ENCODE measurements at places on chromosomes 3 and 15.

GRCh38 chr3:68793759-68794701, 138.3 kb downstream of the TAFA4 start:
- DNase-seq, result no peak

- no peak for DNase-seq
These were observed 130.4 kb downstream of the FEZF2 start for GRCh38 chr3:62242831-62243509.

- DNase-seq, result no peak
These were observed 169.0 kb downstream of the OPA1 start for GRCh38 chr3:193761969-193762368.

GRCh38 chr3:187256051-187256616, 35.4 kb downstream of the MASP1 start:
- no peak for DNase-seq

- no peak for DNase-seq
These were observed 39.7 kb downstream of the KLHL25 start for GRCh38 chr15:85754989-85755388.

- no peak for DNase-seq
These were observed 70.8 kb upstream of the POMGNT2 start for GRCh38 chr3:43176666-43177065.

DNA sequence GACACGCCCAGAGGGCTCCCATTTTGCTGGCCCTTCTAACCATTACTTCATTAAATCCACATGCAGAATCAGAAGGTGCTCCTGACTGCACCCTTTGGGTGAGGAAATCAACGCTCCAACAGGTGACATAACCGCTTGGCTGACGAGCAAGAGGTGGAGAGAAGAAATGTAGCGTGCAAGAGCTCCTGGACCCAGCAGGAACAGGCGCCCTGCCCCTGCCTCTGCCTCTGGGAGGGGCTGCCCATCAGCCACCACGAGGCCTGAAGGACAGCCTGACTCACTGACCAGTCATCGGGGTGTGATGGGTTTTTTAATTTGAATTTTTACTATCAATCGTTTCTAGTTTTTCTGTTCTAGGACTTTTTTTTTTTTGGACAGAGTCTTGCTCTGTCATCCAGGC, 218.2 kb downstream of the ADAMTS17 start:
- DNase-seq, result no peak

GRCh38 chr3:126083511-126083912, 412 bp downstream of the SLC41A3 start:
- DNase-seq, result peak; percentile 60

DNA sequence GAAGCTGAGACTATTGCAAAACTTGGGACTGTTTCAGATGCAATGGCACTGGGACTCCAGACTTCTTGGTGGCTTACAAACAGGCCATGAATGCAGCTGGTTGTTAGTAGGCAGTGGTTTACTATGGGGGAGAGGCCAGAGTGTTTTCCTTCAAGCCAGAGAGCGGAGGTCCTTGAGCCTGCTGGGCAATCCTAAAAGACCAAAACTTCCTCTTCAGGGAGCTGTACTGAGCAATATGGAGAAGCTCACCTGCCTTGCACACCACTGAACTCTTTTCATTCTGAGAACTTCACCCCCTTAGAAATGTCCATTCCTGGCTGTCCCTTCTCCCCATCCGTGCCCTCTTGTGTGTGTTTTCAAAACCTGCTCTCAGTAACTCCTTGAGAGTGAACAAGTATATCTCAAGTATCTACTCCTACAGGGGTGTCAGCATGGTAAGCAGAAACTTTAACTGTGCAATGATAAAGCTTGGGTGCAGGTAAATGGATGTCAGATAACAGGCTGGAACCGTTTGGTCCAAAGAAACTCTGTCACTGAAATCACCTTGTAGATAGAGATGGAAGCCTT, 213.9 kb downstream of the CLSTN2 start:
- DNase-seq, result no peak

- DNase-seq, result no peak
These were observed 53.4 kb upstream of the CD200R1L start for GRCh38 chr3:112900113-112900512.

GRCh38 chr15:51688863-51689262, 7.6 kb downstream of the SCG3 start:
- DNase-seq, result no peak

DNA sequence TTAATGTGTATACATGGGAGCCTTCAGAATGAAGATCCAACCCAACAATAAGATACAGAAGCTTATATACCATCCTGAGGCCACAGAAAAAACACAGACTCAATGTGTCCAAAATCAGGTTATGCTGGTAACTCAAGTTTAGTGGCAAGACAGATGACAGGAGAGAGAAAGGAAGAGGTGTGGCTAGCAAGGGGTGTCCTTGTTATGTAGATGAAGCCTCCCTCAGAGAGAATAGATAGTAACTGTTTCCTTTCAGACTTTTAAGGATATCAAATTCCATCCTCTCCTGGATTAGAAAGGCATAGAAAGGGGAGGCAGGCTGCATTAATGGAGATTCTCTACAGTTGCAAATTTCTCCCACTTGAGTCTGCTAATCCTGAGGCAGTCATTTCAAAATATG, 447.4 kb downstream of the GABRB3 start:
- DNase-seq, result no peak

DNA sequence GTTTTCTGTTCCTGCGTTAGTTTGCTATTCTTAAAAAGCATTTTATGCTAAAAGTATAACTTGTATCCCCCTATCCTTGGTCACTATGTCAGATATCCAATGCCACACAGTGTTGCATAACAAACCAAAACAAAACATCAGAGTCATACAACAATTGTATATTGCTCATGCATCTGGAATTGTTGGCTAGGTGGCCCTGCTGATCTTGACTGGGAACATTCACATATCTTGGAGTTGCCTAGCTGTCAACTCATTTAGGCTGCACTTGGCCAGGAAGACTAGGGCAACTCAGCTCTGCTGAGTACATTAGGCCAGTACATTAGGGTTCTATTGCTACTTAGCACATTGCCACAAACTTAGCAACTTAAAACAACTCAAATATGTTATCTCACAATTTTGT, 706.5 kb upstream of the UBE2E2 start:
- no peak for DNase-seq

DNA sequence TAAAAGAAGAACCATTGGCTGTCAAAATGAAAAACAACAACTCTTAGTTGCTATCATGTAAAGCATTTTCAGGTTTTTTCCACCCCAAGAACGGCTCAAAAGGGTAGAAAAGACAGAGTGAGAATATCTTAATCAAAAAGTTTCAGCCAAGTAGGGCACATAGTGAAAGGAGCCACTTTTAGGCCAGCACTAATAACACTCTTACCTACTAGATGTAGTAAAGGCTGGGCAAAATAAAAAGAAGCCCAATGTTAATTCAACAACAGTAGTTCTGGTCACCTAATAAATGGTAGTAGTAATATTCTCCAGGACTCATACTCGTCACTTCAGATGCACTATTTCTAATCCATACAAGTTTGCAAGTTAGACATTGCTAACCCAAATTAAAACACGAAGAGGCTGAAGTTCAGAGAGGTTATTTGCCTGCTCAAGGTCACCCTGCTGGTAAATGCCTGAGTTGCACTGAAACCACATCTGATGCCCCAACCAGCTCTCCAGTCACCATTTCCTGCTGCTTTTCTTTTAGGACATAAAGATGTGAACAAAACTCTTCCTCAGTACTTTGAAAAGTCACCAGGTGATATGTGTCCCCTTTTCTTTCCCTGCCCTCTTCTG, 7.5 kb downstream of the GOLIM4 start:
- DNase-seq, result no peak

- no peak for DNase-seq
These were observed 280.5 kb downstream of the MBNL1 start for GRCh38 chr3:152549263-152549662.

DNA sequence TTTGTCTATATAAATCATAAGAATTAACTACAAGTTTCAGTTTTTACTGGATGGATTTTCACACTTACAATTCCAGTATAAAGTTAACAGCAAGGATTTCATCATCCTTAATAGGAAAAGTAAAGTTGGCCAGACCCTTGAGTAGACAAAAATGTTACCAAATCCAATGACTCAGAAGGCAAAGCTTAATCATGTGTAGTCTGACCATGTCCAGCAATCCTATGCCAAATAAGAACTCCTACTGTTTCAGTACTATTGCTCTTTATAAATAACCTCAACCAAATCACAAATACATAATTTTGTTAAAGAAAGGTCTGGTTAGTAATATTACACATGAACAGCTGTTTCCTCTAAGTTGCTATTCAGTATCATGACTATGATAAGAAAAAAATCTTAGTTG, 35.0 kb downstream of the PLOD2 start:
- DNase-seq, result no peak

- no peak for DNase-seq
These were observed 25.1 kb downstream of the XYLB start for GRCh38 chr3:38371541-38372213.

- no peak for DNase-seq
These were observed 256.3 kb downstream of the LRTM1 start for GRCh38 chr3:54671511-54671910.

DNA sequence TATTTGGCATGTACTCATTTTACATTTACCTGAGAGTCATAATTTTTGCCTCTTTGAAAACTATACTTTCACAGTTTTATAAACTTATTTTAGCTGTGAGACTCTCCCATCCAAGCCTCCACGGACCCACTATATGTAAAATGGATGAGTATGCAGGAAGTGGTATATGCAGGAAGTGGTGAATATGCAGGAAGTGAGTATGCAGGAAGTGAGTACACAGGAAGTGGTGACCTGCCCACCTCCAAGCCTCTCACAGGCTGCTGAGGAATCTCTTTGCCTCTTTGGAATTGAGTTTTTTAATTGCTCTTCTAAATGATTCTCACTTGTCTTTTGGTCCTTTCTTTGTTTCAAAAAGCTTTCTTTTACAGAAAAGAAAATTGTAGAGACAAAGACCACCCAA, 85.2 kb downstream of the KBTBD8 start:
- DNase-seq, result no peak

GRCh38 chr3:129001806-129002572, 885 bp downstream of the EFCC1 start:
- DNase-seq, result no peak

- no peak for DNase-seq
These were observed 35.6 kb downstream of the ABCC5 start for GRCh38 chr3:183981990-183982644.

DNA sequence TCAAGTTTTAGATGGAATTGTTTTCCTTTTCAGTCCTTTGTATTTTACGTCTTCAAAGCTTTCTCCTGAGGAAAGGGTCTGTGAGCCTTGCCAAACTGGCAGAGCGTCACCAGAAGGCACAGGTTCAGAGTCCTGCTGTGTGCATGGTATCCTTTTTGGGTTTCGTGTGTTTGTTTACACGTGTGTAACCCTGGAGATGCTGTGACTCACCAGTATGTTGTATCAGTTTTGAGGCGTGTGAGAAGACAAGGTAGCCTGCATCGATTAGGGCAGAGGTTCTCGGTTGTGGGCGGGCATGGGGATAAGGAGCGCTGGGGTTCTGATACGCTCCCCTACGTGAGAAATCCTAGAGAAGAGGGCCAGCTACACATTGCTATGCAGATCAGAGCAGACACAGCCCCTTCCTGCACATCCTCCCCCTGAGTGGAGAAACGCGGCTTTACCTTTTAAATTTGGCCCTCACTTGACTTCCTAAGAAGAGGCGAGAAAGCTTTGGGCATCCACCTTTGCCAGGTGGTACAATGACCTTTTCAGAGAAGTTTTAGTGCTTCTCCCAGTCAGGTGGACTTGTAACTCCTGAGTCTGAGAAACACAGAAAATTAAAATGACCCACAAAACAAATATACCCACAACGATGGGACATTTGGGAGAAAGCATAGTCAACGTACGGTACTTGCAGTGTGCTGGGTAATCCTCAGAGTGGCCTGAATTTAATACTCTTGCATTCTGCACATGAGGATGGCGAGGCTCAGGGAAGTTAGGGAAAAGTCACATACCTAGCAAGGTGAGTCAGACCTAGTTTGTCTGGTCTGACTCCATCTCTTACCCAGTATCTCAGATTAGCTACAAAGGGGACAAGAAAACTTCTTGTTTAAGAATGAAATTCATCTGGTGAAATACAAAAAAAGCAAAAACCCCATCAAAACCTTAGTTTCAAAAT, 38.1 kb downstream of the TRAK1 start:
- DNase-seq, result no peak

DNA sequence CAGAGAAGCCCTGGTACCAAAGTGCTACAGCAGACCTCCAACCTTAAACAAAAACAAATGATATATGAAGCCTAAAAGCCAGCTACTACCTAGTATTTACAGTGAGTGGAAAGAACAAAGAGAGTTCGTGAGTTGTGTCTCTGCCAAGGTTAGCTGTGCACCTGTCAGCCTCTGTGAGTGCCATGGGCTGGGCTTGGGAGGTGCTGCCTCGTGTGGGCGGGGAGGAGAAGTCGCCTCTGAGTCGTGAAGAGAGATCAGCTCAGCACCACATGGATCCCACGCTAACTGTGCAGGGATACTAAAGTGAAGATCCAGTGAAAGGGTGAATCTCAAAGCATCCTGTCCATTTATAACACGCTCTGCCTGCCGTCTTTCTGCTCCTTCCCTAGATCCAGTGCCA, 101.9 kb downstream of the CHDH start:
- no peak for DNase-seq

DNA sequence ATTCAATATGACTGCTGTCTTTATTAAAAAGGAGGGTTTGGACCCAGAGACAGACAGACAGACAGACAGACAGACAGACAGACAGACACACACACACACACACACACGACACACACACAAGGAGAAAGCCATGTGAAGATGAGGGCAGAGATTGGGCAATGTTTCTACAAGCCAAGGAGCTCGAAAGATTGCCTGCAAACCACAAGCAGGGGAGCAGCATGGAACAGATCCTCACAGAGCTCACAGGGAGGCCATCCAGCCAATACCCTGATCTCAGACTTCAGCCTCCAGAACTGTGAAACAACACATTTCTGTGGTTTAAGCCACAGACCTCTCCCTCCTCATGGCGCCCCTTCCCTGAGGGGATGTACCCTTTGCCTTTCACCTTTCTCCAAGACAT, 35.8 kb upstream of the ABHD2 start:
- no peak for DNase-seq

- no peak for DNase-seq
These were observed 419 bp downstream of the HYKK start for GRCh38 chr15:78507831-78508160.

- DNase-seq, result no peak
These were observed 54.8 kb downstream of the ZNF609 start for GRCh38 chr15:64515196-64515595.

GRCh38 chr15:60496853-60497252, 17.9 kb upstream of the ICE2 start:
- no peak for DNase-seq

All from lower lobe of right lung (tissue), 2 donors.